NCI-H460 (cell line): ENCODE measurements at places on chromosomes 4 and X.

DNA sequence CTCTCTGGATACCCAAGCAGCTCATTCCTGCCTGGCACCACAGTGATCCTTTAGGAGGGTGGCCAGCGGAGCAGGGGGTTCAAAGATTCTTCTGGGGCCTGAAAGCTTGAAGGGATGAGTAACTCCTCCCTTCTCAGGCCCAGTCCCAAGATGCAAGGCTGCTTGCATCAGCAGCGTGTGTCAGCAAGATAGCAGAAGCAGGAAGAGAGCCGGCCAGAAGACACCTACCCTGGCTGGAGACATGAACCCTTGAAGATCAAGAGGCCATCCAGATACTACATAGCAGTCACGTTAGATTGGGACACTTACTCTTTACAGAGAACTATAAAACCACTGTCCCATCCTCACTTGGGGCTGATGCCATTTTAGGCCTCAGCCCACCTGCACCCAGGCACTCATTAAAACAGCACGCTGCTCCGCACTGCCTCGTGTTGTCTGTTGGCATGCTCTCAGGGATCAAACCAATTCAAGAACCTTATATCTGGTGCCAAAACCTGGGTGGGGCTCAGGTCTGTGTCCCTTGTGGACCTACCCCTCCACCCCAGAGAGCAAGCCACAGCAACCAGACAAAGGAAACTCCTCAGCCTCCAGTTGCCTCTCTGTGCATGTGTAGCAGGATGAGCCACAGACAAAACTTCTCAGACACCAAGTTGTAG, 6.5 kb downstream of the UGT2B17 start:
- no peak for DNase-seq

DNA sequence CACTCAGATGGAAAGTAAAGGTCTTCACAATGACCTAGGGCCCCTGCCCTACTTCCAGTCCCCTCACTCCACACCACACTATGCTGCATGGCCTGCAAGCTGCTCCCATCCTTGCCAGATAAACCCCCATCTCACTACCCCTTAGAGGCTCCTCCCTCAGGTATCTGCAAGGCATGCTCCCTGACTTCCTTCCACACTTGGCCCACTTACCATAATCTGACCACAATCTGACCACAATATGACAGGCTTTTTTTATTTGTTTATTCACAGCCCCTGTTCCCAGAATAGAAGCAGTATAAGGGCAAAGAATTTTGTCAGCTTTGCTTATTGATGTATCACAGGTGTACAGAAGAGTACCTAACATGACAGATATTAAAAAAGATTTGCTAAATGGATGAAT, 124.7 kb downstream of the CAMK2D start:
- no peak for DNase-seq

- no peak for DNase-seq
These were observed 32.0 kb downstream of the CCSER1 start for GRCh38 chr4:90159193-90159592.

GRCh38 chr4:38866973-38867477, 581 bp upstream of the FAM114A1 start:
- no peak for DNase-seq

DNA sequence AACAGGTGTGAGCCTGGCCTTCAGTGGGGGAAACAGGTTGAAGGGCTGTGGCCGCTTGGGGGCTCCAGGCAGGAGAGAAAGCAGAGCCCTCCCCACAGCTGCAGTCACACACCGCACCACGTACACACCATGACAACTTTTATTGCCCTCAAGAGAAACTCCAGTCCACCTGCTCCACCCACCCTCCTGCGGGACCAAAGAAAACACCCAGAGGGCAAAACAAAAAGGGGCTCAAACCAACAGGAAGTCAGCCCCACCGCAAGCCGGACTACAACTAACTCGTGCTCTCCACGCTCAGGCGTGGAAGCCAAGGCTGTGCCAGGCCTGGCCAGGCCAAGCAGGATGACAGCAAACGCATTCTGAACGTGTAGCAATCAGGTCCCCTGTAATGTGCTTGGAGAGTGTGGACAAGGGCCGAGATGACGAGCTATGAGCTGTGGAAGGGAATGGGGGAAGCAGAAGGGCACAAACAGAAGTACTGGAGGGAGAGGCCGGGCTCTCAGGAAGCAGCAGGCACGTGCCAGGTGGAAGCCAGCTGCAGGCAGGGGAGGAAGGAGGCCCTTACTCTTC, 12.7 kb downstream of the SLC6A8 start:
- no peak for DNase-seq

GRCh38 chr4:6379767-6380745, 92.4 kb downstream of the PPP2R2C start:
- DNase-seq: no peak

GRCh38 chr4:42819863-42820514, 72.5 kb upstream of the GRXCR1 start:
- no peak for DNase-seq

DNA sequence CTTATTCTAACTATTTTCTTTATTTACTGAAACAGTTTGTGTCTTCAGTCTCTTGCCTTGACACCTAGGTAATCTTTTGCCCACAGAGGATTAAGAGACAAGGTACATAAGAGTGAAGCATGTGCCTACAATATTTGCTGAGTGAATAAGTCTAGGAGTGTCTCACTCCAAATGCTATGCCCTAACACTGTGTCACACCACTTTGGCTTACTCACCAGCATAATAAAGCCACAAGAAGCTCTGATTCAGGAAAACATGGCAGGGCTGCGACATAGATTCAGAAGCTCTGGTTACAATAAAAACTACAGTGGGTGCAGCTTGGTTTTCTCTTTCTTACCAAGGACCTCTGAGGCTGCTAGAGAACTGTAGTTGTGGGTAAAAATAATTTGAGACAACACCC, 127.1 kb downstream of the RBM46 start:
- DNase-seq: no peak

DNA sequence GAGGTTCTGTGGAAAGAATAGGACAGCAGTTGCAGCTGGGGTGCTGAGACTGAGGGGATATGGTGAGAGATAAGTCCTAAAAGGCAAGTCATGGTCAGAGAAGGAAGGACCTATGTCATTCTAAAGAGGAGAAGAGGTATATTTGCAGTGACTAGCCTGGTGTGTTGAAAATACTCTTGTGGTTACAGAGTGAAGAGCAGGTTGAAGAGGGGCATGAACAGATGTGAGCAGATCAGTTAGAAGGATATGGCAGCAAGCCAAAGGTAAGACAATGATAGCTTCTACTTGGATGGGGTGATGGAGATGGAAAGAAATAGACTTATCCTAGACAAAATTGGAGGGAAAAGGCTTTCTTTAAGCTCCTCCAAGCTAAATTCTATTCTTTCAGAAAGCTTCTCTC, 469.8 kb upstream of the CPEB2 start:
- no peak for DNase-seq

DNA sequence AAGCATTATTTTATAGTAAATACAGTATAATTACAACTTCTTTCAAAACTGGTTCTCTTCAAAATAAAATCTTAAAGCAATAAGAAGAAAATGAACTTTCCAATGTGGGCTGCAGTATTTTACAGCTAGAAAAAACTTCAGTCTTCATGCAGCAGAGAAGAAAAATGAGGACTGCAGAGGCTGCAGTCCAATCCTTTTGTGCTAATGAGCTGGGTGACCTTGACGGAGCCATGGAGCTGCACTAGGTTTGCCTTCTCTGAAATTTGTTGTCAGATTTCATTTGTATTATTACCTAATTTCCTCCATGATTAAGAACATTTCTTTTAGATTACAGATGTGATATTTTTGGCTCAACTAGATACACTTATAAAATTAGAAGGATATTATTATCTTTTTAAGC, 245.2 kb upstream of the ADAMTS3 start:
- no peak for DNase-seq

GRCh38 chr4:7389719-7390118, 45.0 kb downstream of the PSAPL1 start:
- no peak for DNase-seq

DNA sequence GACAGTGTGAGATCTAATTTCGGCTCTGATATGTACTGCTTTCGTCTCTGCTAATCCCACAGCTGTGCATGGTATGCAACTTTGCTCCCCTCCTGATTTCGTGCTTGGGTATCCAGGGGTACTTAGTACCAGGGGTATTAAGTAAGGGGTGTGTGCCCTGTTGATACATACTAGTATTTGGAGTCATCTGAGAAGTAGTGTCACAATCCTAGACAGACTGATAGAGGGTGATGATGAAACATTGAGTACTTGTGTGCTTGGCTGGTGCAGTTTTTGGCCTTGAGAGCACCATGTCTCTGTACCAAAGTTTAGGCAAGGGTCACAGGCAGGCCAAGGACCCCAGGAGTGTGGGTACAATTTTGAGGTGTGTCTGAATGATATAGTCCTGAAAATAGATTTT, 10.9 kb downstream of the GPAT3 start:
- no peak for DNase-seq

DNA sequence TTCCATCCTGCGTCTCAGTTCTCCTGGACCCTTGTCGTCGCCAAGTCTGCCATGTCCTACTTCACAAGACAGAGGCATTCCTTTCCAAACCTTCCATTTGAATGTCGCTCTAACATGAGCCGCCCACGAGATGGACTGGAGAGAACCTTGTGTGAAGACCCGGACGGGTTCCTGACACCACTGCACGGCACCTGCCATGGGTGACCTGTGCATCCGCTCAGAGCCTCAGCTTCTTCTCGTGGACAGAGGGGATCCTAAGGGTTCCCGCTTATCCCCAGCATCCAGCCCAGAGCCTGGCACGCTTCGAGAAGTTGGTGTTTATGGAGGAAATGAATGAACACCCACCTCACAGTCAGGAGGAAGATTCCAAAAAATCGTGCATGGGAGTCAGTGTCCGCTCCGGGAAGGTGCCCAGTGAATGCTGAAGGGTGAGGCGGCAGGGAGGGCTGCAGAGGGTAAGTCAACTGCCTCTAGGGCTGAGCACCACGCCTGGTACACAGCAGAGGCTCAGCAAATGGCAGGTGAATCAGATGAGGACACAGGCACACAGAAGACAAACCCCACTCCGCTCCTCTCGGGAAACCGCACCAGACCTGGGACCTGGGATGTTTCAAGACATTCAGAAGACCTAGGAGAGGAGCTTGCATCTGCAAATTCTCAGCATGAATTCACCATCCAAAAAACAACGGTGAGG, 52.6 kb downstream of the WFS1 start:
- no peak for DNase-seq

GRCh38 chr4:186807808-186808629, 84.4 kb upstream of the FAT1 start:
- no peak for DNase-seq
